ENCODE measurements at places on chromosomes 12 and 14.

- no peak for DNase-seq
Measured at GRCh38 chr12:77406219-77406905, 341.0 kb upstream of the E2F7 start.

DNA sequence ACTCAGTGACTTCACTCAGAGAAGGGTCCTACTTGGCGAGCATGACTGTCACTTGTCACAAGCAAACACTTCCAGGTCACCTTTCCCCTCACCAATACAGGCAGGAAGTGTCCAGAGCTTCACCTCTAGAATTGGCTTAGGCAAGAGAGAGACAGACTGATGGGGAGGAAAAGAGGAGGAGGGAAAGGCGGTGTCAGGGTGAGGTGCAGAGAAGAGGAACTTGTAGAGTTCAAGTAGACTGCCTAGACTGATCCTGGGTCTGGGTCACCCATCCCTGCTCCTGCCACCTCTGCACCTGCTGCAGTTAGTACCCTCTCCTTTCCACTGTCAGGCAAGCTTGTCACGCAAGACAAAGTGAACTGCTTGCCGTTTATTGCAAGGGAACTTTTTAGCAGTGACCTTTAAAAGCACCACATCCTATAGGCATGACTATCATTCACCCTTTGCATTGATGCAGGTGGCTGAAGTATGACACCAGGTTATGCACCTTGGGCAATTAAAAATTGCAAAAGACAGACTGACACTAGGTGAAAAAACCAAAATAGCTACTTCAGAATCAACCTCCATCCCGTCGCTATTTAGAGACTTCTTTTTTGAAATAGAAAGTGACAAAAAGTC, 292.4 kb downstream of the SYT1 start:
- DNase-seq = no peak

DNA sequence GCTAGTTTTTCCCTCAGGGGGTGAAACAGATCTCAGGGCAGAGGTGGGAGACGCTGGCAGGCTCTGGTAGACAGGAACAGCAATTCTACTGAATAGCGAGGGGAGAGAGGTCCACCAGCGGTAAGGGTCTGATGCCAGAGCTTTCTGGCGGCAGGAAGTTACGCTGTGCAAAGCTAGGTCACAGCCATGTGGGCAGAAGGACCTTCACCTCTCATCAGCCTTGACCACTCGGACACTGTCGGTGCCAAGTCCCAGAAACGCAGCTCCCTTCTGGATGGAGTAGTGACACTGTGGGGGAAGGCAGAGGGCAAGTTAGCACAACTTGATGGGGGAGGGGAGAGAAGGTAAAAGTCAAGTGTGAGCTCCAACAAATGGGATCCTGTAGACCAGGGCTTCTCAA, 10.3 kb upstream of the ZNF740 start:
- DNase-seq = no peak

- no peak for DNase-seq
Measured at GRCh38 chr14:87113286-87113685, 879.7 kb downstream of the GALC start.

DNA sequence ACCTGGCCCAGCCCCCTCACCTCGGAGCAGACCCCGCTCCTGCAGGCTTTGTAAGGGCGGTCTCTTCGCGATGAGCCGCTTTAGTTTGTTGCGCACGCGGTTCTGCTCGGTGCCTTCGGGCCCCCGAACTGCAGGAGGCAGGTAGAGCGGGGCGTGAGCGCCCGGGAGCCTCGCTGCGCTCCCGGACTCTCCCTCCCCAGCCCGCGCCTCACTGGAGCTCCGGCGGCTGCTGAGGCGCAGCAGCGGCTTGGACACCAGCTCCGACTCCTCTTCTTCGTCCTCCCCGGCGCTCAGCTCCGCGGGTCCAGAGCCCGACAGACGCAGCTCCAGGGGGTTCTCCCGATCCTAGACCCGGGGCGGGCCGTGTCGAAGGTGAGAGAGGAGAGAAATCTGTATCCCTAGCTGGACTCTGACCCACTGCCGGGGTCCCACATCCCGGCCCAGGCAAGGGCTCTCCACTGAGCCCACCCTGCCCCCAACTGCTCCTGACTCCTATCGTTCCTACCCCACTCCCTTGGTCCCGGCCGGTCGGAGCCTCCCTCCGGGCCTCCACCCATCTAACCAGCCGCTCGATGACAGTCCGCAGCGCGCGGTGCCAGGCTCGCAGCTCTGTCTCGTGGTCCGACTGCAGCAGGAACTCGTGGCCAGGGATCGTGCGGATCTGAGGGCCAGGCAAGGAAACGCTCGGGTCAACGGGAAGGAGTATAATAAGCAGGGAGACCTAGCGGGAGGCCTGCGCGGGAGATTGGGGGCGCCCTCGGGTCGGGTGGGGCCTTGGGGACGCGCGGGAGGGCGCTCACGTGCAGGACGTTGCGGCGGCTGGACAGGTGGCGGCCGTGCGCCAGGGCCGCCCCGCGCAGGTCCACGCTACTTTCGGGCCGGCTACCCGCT, 4.2 kb downstream of the ARHGAP9 start:
- DNase-seq = no peak

- DNase-seq = no peak
Measured at GRCh38 chr14:69792887-69793421, 4.1 kb downstream of the SLC10A1 start.

All from hippocampal formation (tissue), 2 donors.